ENCODE measurements at places on chromosomes 5 and 9.
A peak's percentile ranks its signal among the peaks of the same experiment; 100 is the strongest.

GRCh38 chr5:107812570-107813141, 141.9 kb upstream of the EFNA5 start:
- peak; percentile 65 for DNase-seq

- no peak for DNase-seq
These were observed 23.2 kb downstream of the STK10 start for GRCh38 chr5:172164769-172165212.

DNA sequence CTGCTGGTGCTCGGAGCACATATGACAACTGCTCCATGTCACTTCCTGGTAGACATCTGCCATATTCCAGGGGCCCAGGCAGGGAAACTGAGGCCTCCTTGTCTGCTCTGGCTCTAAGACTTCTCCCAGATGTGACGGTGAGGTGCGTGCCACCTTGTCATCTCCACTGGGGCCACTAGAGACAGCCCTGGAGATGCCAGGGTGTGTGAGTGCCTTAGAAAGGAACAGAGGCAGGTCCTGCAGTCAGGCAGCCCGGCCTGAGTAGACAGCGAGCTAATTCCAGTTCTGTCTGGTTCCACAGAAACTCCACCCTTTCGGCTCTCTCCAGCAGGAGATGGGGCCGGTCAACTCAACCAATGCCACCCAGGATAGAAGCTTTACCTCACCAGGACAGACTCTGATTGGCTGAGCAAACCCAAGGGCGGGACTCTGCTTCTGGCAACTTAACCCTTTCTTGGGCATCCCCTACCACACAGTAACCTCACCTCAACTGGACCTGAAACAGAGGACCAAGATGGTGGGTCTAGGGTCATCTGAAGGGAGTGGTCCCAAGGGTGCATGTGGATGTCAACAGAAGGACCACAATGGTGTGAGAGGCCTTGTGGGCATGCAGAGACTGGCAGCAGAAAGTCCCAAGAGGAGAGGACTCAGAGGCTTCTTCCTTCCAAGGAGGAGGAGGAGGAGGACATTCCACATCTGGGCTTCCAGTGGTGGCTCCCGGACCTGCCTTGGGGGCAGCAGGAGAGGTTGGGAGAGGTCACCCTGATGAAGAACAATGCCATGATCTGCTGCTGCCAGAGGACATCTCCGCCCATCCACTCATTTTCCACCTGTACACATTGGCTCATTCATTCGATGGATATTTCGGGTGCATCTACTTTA, 77.7 kb downstream of the RGS3 start:
- no peak for DNase-seq

DNA sequence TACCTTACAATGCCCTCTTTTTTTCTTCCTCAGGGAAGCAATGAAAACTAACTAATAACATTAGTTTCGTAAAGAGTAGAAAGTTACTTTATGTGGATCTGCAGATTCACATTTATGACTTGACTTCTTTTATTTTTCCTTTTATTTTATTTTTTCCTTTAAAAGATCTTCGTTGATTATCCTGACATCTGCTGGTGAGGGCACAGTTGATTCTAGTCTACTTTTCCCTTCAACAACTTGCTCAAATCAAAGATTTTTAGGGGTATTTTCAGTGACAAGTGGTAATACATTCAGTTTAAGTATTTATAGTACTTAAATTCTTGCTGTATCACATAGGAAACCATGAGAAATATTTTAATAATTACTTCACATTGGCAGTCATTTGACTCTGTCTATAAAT, 4.9 kb downstream of the EDIL3 start:
- DNase-seq: no peak

DNA sequence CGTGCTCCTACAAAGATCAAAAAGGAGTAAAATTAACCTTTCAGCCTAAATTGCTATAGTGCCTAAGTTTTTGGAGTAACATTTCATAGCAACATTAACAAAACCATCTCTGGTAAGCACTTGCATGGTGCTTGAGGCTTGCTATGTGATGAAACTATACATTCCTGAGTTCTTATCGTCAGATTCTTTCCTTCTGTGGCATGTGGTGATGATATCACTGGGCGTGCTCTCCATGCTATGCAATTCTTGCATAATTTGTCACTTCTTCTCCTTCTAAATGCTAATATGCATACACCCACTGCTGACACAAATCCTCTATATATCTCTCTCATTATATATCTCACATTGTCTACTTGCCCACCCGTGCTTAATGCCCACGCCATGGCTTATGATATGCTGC, 2019.9 kb downstream of the MAT2B start:
- DNase-seq: no peak

GRCh38 chr9:119020284-119020683, 349.0 kb downstream of the BRINP1 start:
- DNase-seq: no peak

DNA sequence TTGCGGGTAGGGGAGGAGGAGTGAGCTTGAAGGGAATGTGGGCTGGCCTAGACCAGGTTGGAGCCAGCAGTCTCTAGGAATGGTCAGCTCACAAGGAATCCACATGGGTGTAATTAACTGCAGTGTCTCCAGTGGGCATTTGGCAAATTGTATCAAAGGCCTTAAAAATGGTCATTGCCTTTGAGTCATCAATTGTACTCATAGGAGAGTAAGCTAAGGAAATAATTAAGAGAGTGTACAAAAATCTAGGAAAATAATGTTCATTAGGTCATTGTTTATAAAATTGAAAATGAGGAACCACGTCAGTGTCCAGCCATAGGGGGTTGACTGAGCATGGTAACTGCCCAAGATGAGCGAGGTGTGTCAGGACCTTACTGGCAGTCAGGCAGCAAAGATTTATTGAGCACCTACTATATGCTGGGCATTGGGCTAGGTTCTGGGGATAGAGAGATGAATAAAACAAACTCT, 29.8 kb upstream of the RPL26L1 start:
- DNase-seq: no peak

GRCh38 chr5:71782393-71782770, 63.3 kb downstream of the CARTPT start:
- DNase-seq: no peak

- DNase-seq: no peak
These were observed 141.7 kb downstream of the SV2C start for GRCh38 chr5:76224898-76225297.

DNA sequence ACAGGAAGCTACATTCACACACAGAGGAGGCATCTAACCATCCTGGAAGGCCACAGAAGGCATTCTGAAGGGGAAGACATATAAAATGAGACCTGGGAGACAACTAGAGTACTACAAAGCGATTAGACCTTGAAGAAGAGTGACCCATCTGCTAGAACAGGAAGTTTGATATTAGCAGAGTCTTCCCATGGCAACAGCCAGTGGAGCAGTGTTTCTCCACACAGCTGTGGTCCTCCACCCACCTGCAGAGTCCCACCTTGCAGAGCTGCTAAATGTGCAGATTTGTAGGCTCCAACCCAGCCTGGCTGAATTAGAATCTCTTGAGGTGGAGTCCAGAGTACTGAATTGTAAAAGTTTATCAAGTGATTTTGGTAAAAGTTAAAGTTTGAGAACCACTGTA, 267.0 kb downstream of the CETN3 start:
- DNase-seq: no peak

DNA sequence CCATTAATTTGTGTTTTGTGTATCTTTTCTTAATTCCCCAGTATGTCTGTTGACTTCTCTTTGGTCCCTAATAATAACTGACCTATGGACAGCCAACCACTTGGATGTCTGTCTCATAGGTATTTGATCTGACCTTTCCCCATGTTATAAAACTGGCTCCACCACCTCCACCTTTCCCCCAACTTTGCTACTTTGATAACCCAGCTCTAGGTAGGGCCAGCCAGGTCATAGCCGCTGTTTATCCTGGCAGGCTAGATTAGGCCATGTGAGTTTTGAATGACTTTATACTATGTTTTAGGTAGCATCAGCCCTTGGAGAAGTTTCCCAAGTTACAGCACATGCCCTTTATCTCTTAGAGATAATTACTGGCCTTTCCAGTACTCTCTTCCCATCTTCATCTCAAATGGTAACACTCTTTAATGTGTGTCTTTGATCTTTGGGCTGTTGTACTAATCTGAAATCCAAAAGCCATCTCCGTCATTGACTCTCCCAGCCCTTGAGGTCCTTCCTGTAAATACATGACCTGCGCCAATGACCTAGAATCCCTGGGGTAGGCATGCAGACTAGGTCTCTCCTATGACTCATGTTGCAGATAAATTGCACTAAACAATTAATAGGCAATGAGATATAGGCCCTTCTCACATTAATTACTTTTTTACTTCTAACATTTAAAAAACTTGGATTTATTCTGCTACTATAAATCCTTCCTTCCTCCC, 152.6 kb downstream of the CD180 start:
- DNase-seq: no peak

DNA sequence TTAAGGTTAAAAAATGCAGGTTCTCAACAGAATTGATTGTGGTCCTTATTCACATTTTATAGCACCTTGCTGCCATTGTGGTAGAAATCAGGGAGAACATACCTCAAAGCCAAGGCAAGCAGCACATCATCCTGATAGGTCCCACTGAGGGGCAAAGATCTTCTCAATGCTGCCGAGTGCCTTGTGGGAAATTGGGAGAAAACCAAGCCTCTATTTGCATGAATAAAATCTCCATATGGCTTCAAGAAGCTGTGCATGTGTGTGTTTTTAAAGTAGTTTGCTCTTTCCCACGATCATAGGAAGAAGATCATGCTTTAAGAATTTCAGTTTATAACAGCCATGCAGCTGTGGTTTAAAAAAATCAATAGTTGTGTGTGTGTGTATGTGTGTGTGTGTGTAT, 216.9 kb upstream of the FBXL7 start:
- no peak for DNase-seq

- DNase-seq: no peak
These were observed 220.1 kb downstream of the DAB2IP start for GRCh38 chr9:121871431-121872025.

DNA sequence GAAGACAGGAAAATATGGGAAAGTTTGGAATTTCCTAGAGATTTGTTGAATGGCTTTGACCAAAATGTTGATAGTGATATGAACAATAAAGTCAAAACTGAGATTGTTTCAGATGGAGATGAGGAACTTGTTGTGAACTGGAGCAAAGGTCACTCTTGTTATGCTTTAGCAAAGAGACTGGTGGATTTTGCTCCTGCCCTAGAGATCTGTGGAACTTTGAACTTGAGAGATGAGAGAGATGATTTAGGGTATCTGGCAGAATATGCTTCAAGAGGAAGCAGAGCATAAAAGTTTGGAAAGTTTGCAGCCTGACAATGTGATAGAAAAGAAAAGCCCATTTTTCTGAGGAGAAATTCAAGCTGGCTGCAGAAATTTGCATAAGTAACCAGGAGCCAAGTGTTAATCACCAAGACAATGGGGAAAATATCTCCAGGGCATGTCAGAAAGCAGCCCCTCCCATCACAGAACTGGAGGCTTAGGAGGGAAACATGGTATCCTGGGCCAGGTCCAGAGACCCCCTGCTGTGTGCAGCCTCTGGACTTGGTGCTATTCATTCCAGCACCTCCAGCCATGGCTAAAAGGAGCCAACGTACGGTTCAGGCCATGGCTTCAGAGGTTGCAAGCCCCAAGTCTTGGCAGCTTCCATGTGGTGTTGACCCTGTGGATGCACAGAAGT, 114.3 kb upstream of the STARD4 start:
- no peak for DNase-seq

DNA sequence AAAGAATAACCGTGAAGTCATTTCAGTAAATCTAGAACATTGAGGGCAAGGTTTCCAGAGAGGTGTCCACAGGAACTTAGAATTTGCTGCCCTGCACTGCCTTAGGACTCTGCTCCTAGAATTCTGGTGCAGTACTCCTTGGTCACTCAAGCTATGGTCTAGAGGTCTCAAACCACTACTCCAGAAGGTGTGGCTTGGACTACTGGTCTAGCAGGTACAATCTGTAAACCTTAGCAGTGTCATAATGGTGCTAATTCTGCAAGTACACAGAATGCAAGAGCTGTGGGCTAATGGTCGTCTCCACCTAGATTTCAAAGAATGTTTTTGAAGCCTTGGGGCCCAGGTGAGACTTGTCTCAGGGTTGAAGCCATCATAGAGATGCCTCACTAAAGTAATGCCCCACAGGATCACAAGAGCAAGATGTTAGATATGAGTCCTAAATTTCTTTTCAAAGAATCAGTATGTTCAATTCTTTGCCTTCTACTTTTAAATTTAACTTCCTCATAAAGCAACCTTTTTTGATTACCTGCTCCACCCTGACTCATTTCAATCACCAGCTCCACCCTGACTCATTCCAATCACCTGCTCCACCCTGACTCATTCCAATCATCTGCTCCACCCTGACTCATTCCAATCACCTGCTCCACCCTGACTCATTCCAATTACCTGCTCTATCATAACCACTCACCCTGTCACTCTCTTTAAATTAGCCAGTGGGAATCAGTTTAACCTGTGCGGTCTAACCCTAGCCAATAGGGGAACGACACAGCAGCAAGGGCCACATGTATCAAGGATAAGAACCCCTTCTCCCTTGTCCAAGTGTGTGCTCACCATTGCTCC, 1111.8 kb upstream of the ACO1 start:
- DNase-seq: no peak

DNA sequence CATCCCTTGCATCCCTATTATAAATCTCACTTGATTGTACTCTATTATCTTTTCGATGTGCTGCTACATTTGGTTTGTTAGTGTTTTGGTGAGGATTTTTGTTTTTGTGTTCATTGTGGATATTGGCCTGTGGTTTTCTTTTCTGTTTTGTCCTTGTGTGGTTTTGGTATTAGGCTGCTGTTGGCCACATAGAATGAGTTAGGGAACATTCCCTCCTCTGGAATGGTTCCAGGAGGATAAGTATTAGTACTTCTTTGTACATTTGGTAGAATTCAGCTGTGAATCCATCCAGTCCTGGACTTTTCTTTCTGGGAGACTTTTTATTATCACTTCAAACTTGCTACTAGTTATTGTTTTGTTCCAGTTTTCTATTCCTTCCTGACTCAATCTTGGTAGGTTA, 287.2 kb downstream of the CWC27 start:
- DNase-seq: no peak

GRCh38 chr5:158857371-158857770, 242.3 kb downstream of the EBF1 start:
- DNase-seq: no peak

- no peak for DNase-seq
These were observed 13.7 kb downstream of the POLK start for GRCh38 chr5:75525344-75525743.

- DNase-seq: no peak
These were observed 83.4 kb upstream of the DMRT1 start for GRCh38 chr9:758146-758545.

- no peak for DNase-seq
These were observed 258.8 kb upstream of the ZNF608 start for GRCh38 chr5:125005266-125005665.

DNA sequence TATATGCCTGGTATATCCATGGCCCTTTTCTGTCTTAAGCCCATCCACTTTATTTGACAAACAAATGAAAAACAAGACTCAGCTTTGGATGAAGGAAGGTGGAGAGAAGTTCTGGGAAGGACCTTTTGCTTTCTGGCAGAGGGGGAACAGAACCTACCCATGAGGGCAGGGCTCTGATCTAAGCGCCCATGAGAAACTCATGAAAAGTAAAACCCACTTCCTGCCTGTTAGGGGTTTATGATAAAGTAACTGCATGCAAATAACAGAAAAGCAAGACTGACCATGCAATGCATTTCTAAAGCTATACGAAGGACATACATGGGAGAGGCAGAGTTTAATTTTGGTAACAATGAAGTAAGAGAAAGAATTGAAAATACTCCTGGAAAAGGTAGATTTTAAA, 181.9 kb upstream of the ADRA1B start:
- DNase-seq: no peak
